Neural crest cell (in vitro differentiated cells): ENCODE measurements at places on chromosomes 2 and 18.
A peak's percentile ranks its signal among the peaks of the same experiment; 100 is the strongest.

DNA sequence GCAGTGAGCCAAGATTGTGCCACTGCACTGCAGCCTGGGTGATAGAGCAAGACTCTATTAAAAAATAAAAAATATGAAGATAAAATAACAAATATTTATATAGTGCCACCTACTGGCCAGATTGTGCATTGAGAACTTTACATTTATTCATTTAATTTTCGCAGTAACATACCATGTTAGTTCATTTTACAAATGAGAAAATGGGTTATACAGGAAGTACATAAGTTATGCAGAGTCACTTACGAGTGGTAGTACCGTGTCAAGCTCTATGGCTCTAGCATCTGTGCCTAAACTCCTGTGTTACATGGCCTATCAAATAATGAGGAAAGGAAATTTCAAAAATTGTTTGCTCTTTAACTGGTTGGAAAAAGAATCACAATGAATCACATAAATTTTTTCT, 27.9 kb downstream of the RIF1 start:
- no peak for DNase-seq

GRCh38 chr2:177296040-177296439, 31.5 kb upstream of the NFE2L2 start:
- no peak for DNase-seq

GRCh38 chr2:88764850-88765153, 73.3 kb downstream of the RPIA start:
- no peak for DNase-seq

GRCh38 chr2:5520463-5520972, 171.7 kb upstream of the SOX11 start:
- peak; percentile 27 for DNase-seq

GRCh38 chr18:837922-838321, 25.9 kb upstream of the YES1 start:
- no peak for DNase-seq

GRCh38 chr18:45517181-45517741, 98.0 kb upstream of the SLC14A2 start:
- no peak for DNase-seq

GRCh38 chr18:79309614-79310358, 85.9 kb upstream of the NFATC1 start:
- no peak for DNase-seq

DNA sequence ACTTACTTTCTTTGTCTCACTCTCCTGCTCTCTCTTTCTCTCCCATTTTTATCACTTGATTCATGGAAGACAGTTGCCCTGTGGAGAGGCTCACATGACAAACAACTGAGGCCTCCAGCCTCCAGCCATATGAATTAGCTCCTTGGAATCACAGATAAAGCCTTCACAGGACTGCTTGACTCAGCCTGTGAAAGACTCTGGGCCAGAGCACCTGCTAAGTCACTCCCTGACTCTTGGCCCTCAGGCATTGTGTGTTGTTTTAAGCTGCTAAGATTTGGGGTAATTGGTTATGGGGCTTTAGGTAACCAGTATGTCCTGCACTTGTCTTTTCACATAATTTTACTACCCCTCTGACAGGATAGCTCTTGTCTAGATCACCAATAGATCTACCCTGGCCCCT, 334.9 kb downstream of the SOX11 start:
- no peak for DNase-seq

- DNase-seq = no peak
Measured at GRCh38 chr2:59000796-59001195, 759.7 kb upstream of the FANCL start.

DNA sequence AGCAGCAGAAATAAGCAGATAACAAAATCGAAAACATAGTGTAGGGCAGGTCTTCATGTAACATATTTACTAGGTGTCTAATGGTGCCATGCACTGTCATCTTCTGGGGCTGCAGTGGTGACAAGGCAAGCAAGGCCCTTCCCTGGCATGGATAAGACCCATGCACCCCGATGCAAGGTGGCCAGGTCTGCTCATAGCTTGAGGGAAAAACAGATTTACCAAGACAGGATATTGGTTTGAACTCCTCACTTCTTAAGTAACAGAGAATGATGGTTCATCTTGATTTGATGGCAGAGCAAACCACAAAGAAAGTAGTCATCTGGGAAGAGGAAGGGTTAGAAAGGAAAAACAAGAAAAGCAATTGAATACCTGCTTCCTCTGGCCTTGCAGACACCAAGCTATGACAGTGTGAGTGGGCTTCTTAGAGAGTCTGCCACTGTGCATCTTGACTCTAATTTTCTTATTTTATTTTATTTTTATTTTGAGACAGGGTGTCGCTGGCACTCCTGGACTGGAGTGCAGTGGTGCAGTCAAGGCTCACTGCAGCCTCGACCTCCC, 35.8 kb upstream of the EML6 start:
- DNase-seq = no peak

DNA sequence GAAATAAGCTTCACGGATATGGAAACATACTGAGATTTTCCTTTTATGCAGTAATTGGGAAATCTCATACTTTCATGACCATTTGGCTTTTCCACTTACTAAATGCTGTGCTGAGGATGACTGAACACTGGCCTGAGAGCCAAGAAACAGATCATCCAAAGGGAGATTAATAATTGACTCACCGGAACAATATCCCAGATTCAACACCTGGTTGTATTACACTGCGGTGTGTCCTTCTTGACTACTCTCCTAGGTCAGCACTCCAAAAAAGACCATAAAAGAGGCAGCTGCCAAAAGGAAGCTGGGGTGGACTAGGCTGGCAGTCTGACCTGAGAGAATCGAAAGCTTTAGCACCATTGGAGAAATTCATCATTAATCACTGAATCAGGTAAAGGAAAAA, 469.1 kb downstream of the CBLN2 start:
- DNase-seq = no peak

- DNase-seq = no peak
Measured at GRCh38 chr2:232816657-232817056, 40.3 kb upstream of the KCNJ13 start.

DNA sequence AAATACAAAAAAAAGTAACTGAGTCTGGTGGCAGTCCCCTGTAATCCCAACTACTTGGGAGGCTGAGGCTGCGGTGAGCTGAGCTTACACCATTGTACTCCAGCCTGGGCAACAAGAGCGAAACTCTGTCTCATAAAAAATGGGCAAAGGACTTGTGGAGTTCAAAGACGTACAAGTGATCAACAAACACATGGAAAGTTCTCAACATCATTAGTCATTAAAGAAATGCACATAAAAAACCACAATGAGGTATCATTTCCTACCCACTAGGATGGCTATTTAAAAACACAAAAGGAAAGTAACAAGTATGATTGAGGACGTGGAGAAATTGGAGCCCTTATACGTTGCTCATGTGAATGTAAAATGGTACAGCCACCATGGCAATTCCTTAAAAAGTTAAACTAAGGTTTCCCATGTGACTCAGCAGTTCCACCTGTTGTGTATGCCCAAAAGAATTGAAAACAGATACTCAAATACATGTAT, 52.3 kb downstream of the RAB10 start:
- no peak for DNase-seq

DNA sequence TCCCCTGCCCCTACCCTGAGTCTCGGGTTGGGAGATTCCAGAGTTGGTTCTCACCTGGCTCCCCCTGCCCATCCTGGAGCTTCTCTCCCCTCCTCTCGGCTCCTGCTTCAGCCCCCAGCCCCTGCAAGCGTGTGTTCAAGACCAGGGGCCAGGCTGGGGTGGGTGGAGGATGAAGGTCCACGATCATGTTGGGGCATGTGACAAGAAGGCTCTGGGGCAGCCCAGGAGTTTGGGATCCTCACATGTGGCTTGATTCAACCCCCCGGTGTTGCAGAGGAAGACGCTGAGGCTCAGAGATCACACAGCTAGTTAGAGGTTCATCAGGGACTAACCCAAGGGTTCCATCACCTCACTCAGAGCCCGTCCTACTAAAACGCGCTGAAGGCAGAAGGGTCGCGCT, 14.2 kb upstream of the TUBB6 start:
- no peak for DNase-seq

- DNase-seq = no peak
Measured at GRCh38 chr2:47179388-47179787, 24.3 kb upstream of the STPG4 start.

- DNase-seq = no peak
Measured at GRCh38 chr2:82340578-82341053, 2036.1 kb upstream of the LRRTM1 start.

DNA sequence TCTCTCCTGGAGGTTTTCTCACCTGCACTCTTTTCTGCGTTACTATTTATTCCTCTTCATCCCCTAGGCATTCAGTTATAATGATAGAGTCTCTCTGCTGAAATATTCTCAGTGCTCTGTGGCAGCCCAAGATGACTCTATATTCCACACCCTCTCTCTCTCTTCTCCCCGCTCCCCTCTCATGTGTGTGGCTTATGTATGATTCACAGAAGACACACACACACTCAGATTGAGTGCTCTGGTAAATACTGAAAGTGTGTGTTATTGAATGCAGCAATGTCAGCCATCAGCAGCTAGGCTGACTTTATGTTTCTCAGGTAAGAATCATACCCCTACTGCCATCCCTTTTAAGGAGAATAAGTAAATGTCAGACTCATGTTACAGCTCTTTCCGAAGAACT, 201.2 kb downstream of the SLC4A10 start:
- no peak for DNase-seq

DNA sequence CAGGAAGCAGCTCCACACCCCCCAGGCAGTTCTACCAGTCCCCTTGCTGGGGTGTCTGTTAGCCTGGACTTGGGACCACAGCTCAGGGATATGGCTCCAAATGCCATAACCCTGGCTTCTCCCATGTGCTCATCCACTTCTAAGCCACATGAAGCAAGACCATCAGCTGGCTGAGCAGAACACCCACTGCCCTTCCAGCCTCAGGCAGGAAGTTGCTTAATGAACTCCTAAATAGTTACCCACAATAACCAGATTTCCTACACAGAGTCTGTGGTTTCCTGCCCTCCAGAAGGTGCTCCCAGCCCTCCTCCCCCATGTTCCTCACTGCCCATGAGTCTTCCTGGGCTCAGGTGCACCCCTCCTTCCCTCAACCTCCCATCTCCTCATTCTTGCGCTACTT, 98.3 kb upstream of the EPC2 start:
- no peak for DNase-seq

DNA sequence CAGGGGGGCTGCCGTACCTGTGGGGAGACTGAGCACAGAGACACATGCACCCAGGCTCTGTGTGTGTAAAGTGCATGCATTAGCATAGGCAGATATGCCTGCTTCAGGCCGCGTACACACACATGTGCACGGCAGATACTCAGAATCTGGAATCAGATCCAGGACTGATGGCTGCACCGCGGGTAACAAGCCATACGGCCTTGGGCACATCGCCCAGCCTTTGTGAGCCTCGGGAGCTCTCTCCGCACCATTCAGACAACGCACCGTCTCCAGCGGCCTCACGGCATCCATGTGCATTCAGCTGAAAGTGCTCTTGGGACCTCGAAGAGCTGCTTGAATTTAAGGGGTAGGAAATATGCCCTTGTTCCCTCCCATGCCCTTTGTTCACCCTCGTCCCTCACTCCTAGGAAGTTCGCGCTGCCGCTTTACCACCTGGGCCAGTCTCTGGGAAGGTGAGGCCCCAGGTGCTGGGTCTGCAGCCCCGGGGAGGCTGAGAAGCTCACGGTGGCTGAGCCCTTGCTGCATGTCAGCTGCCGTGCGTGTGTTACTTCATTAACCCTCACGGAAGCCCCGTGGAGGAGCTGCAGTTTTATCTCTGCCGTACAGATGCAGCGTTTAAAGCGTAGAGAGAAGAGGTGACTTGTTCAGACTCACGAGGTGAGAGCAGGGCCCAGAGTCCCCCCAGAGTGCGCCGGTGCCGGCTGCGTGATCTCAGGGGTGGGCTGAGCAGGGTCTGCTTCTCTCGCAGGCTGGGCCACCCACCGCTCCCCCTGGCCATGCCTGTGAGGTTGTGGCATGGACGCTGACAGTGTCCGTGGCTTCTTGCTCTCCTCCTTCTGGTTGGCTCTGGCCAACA, 377.7 kb upstream of the MYT1L start:
- DNase-seq = no peak

DNA sequence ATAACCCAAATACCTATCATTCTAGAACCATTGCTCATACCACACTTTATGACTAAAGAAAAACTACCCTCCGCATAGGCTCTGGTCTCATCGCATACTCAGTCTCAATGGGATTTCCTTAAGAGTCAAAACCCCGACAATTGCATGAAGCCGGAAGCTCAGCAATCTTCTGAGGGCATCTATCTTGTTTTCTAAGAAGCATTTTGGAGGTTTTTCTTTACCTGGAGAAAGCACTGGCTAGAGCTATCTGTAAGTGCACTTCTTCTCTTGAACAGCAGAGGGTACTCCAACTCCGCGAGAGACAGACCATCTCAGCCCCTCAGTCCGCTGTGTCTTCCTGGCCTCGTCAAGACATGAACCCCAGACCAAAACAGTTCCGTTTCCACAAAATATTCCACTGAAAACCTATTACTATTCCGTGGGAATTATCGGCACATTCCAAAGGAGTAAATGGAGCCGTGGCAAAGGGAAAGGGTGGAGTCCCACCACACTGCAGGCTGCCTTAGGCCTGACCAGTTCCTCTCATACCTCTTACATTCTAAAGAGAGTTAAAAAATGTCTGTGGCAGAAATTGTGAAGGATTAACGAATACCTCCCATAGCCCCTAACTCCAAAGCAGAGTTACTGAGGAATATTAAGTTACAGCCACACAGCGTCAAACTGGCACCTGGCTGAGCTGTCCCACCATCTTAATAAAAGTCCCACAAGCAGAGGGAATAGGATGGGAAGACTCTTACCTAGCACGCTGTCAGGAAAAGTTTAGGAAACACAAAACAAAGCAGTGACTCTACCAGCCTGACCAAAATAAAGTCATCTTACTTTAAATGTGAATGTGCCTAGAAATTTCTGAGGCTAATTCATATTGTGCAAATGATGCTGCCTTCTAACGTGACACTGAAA, 325.6 kb upstream of the VRK2 start:
- DNase-seq = peak; percentile 51

DNA sequence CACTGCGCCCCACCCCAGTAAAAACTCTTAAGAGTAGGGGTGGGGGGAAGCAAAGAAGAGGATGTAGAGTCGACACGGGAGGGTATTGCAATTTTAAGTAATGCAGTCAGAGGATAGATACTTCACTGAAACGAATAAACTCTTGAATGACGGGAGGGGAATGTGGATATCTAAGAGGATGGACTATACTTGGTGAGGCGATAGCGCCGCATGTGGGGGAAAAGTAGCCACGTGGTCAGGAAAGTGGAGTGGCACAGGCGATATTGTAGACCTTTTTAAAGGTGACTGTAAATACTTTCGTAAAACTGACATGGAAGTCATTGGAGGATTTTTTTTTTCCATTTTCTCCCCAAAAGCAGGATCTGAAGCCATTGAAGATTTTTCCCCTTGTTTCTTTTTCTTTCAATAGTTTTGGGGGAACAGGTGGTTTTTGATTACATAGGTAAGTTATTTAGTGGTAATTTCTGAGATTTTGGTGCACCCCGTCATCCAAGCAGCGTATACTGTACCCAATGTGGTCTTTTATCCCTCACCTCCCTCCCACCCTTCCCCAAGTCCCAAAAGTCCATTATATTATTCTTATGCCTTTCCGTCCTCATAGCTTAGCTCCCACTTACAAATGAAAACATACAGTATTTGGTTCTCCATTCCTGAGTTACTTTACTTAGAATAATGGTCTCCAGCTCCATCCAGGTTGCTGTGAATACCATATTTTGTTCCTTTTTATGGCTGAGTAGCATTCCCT, 13.8 kb downstream of the CLK1 start:
- no peak for DNase-seq

- no peak for DNase-seq
Measured at GRCh38 chr2:95310651-95311050, 13.5 kb downstream of the KCNIP3 start.

- no peak for DNase-seq
Measured at GRCh38 chr2:4903656-4904348, 788.4 kb upstream of the SOX11 start.

- no peak for DNase-seq
Measured at GRCh38 chr2:36696533-36696932, at the start of gene VIT. VIT (plus strand) TSS chr2:36696707; CDS start chr2:36716371, 19,664 bp downstream.
